ENCODE measurements at places on chromosomes 6 and 20.
A peak's percentile ranks its signal among the peaks of the same experiment; 100 is the strongest.

- no peak for DNase-seq
These were observed 106.1 kb downstream of the RIN2 start for GRCh38 chr20:19864130-19864529.

GRCh38 chr6:11689847-11690246, 88.8 kb downstream of the ADTRP start:
- no peak for DNase-seq

GRCh38 chr20:31630187-31630790, 7.4 kb upstream of the COX4I2 start:
- no peak for DNase-seq

GRCh38 chr20:63598479-63599395, 24.7 kb upstream of the HELZ2 start:
- no peak for DNase-seq

- no peak for DNase-seq
These were observed 44.9 kb downstream of the IRF4 start for GRCh38 chr6:436308-437036.

DNA sequence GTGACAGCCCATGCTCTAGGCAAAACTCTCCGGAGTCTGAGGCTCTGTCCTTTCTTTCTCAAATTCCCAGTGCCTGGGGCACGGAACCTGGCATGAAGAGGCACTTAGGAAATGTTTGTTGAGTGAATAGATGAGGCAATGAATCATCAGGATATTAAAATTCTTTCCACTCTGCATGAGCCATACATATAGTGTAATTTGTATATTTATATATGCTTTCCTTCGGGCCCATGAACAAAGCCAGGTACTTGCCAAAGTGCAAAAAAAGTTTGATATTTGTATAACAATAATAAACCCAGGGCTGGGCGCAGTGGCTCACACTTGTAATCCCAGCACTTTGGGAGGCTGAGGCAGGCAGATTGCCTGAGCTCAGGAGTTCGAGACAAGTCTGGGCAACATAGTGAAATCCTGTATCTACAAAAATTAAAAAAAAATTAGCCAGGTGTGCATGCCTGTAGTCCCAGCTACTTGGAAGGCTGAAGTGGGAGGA, 212.3 kb upstream of the ZNF217 start:
- DNase-seq = no peak

DNA sequence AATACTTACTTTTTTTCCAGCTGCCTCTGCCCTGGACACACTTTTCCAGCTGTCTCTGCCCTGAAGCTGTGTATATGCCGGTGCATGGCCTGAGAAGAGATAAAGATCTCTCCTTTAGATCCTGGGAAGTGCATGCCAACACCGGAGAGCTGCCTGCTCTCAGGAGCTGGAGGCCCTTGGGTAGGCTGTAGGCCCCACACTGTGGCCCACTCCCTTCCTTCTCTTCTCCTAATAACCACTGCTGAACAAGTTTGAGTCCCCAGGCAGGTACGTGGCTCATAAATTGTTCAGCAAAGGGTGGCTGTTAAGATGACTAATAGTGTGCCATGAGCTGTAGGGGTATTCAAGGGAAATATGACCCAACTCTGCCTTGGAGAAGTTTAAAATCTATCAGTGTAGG, 102.5 kb downstream of the CD24 start:
- no peak for DNase-seq

GRCh38 chr6:39228992-39229767, at the start of gene KCNK5:
TSS of gene KCNK5 (minus strand) at chr6:39229475. CDS start at chr6:39229111, 364 bp downstream.
- DNase-seq = peak; percentile 78

DNA sequence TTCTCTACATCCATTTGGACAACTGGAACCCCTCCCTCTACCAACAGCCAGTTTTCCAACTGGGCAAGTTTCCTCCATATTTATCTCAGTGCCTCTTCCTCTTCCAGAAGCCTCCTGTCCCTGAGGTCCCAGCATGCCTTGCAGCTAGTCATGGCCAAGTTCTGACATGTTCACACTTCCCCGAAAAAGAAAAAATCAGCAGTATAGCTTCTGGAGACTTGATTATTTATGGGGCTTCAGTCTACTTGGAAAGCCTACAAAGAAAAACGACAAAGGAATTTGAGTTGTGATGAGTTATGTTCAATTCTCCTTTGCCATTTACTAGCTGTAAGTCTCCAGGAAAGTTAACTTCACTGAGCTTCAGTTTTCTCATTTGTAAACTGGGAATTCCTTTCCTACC, 406.5 kb downstream of the MAFB start:
- no peak for DNase-seq

- peak; percentile 55 for DNase-seq
These were observed at the start of gene ITPR3 for GRCh38 chr6:33620856-33621710. TSS of gene ITPR3 (plus strand) at chr6:33621322. CDS start at chr6:33621603, 281 bp downstream.

DNA sequence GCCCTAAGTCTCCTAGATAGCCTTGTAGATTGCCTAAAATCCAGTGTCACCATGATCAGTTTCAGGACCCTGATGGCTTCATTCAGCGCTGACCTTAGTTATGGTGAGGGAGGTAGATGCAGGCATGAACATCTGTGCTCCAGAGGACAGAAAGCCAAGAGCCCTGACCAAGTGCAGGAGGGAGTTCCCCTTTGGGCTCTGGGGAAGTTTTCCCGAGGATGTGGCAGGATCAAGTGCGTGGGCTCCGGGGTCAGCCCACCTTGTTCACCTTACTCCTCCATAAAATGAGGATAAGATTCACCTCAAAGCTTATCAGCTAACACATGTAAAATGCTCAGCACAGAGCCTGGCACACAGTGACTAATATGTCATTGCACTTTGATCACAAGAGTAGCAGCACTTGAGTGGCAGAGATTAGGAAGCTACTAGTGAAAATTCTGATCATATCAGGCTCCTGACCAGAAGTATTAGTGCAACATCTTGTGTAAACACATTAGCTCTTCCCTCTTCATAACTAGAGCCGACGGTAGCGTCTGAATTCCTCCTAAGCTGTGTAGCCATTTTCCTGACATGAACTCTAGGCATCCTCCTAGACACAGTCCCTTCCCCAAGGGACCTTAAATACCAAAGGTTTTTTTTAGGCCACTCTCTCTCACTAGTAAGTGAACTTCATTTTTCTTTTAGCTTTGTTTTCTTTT, 125.2 kb downstream of the SULF2 start:
- DNase-seq = no peak

DNA sequence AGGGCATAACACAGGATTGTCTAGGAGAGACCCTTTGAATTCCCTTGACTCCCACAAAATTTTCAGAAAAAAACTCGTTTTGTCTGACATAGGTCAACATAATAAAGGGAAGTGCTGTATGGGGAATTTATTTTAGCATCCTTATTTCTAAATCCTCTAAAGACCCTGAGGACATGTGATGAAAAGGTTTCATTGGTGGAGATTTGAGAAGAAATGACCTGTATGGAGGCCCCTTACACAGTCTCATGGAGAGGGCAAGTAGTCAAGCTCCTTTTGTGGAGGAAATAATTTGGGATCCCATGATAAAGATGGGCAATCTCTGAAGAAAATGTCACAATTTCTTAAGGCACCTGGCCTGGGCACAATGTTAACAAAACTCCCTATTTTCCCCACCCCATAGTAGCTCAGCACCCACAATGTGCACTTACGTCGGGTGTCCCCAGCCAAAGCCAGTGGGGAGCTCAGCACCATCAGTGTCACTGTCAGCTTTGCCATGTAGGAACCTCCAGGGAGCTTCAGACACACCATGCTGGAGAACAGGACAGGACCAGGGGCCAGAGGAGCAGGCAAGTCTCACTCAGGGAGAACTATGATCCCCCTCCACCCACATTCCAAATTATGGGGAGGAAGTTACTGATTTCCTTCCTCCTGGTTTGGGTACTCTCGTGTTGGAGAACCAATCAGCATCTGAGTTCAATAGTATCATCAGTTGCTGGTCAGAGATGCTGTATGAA, at the start of gene HLA-DRB5:
Gene HLA-DRB5, minus strand, starts transcription at position 591 of the 734 bp plus-strand sequence. Its CDS starts 63 bp downstream, at position 528.
- DNase-seq = no peak

- no peak for DNase-seq
These were observed 2.0 kb upstream of the CST9L start for GRCh38 chr20:23570178-23570760.

Data from stimulated activated CD8-positive, alpha-beta memory T cell treated with anti-CD3 and anti-CD28 coated beads, Interleukin-4, amount 100 ng/mL, for 24 hours (primary cell).